Endothelial cell of umbilical vein (primary cell): ENCODE measurements at places on chromosomes 4 and X. TPM values are rescaled to one million over a fixed set of nuclear protein-coding genes. Genes with fewer than 3 reads are reported as not detected.

DNA sequence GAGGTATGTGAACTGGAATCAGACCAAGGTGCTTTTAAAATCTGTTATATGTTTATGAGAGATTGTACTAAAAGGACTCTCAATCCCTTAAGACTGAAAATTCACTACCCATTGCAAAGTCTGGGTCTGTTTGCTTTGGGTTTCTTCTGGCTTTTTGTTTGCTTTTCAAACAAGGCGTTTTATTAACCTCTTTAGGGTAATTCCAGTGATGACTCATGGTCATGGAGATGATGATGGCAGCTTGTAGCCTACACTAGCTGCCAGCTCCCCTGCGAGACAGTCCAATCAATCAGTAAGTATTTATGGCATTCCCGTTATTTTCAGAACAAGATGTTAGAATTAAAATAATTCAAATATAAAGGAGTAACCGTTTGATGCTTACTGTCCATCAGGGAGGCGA, 643.8 kb upstream of the FTHL17 start:
- DNase-seq: no peak

DNA sequence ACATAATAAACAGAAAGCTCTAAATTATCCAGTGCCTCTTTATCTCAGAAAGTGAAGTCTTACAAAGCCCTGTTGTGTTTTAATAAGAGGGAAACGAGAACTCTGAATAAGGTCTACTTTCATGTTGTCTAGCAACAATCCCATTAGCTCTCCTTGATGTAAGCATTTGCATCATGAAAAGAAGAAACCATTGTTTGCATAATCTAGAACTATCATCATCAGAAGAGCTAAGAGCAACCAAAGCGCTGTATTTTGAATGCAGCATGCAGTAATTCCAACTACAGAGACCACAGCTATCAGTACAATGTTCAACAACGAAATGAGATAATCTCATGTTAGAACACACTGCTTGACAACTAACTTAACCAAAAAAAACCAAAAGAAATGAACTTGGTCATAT, 257.1 kb downstream of the CAMK2D start:
- DNase-seq: no peak

DNA sequence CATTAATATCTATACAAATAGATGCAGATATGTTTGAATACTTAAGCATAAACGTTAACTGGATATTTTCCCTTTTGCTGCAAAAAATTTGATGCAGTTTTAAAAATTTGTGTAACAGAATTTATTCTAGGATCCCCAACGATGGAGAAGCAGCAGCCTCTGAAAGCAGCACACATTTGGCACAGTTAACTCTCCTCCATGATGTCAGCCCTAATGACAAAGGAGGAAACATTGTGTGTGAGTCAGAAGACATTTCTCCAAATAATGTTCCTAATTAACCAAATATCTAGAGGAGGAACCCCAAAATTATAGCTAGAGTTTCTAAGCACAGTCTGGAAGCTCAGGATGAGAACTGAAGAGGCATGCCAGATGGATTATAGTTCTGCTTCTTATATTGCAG, 281.9 kb upstream of the MAD2L1 start:
- DNase-seq: no peak

GRCh38 chrX:54248309-54248708, 65.3 kb upstream of the FAM120C start:
- peak; percentile 18 for DNase-seq

- no peak for DNase-seq
Observed at GRCh38 chr4:39181520-39181904, 817 bp upstream of the WDR19 start.

DNA sequence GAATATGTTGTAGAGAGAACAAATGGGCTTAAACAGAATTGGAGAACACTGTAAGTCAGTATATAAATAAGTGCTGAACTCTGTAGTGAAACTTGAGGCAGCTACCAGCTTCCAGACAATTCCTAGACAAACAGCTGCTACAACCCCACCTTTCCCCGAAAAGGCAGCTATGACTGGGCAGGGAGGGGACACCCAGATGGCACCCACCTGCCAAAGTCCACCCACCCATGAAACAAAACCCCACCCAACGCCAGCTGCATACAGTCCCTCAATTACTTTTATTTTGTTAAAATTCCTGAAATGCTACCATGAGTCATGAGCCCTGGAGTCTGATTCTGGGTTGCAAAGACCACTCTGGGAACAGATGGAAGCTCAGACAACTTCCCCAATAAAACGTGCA, 24.4 kb downstream of the RELL1 start:
- peak; percentile 48 for DNase-seq

GRCh38 chr4:47566969-47567368, 81.9 kb downstream of the ATP10D start:
- no peak for DNase-seq

- no peak for DNase-seq
Observed at GRCh38 chr4:82543131-82543530, 18.7 kb downstream of the TMEM150C start.

GRCh38 chr4:83356899-83357661, 22.4 kb upstream of the HPSE start:
- DNase-seq: peak; percentile 95

DNA sequence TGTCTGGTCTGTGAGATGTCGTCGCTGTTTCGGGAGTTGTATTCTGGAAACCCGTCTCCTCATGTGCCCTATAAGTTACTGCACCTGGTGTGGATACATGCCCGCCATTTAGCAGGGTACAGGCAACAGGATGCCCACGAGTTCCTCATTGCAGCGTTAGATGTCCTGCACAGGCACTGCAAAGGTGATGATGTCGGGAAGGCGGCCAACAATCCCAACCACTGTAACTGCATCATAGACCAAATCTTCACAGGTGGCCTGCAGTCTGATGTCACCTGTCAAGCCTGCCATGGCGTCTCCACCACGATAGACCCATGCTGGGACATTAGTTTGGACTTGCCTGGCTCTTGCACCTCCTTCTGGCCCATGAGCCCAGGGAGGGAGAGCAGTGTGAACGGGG, 1.4 kb downstream of the USP27X start:
- DNase-seq: no peak

DNA sequence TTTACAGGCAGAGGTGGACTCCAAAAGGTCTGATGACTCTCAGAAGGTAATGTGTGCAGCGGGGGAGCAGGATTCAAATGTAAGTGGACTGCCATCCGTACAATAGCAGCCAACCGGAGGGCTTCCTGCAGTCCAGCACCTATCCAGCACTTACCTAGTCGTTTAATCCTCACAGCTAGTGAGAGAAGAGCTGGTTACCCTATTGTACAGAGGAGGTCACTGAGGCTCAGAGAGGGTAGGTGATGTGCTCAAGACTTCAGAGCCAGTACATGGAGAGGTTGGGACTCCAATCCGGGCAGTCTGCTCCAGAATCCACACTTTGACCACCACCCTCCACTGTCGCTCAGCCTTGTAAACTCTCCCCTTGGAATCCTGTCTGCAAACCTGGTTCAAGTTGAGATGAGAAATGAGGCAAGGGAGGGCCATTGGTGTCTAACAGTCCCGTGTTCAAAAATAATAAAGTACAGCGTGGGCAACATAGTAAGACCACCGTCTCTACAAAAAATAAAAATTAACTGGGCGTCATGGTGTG, 22.5 kb upstream of the JAKMIP1 start:
- DNase-seq: no peak

The CXCL13 gene
- not detected in 2 replicates for total RNA-seq

The KLB gene
- total RNA-seq: not detected in 2 replicates

The EDNRA gene
- not detected in 2 replicates for total RNA-seq
